Esophagus muscularis mucosa (tissue), 4 donors: ENCODE measurements at places on chromosomes 1 and 21. TPM values are rescaled to one million over a fixed set of nuclear protein-coding genes. Genes with fewer than 3 reads are reported as not detected.

GRCh38 chr1:234000557-234001041, 96.1 kb downstream of the SLC35F3 start:
- no peak for DNase-seq

MRPS21 gene
- 46.6 TPM for total RNA-seq

- DNase-seq: no peak
These were observed 100.7 kb upstream of the ATP1B1 start for GRCh38 chr1:169005776-169006175.

- DNase-seq: no peak
These were observed 67.7 kb upstream of the C1orf87 start for GRCh38 chr1:60141276-60141675.
